Cerebellar nuclear complex (tissue), 1 donor: ENCODE measurements at places on chromosomes 13 and 19.

DNA sequence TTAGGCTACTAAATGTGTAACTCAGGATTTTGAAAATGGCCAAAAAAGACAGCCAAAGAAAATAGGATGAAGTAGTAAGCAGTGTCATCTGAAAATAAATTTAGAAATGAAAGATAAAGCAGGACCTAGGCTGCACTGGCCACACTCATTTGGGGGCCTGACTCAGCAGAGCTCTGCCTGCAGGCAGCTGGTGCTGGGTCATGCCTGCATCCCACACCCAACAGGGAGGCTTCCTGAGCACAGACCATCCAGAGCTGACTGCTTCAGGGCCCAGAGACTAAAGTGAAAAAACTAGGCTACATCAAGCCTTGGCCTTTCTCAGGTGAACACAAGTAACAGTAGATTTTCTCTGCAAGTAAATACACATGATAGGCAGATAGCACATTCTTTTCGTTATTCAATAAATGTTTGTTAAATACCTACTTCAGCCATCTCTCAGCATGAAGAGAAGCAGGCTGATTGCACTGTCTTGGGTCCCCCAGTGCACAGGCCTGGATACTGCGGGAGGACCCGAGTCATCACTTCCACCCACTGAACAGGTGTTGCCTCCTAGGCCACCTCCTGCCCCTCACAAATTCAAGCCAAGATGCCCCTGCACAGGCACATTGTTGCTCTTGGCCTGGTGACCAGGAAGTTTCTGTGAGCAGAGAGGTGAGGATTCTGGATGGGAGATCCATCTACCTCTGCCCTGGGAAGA, 284.0 kb downstream of the OXGR1 start:
- DNase-seq = no peak

DNA sequence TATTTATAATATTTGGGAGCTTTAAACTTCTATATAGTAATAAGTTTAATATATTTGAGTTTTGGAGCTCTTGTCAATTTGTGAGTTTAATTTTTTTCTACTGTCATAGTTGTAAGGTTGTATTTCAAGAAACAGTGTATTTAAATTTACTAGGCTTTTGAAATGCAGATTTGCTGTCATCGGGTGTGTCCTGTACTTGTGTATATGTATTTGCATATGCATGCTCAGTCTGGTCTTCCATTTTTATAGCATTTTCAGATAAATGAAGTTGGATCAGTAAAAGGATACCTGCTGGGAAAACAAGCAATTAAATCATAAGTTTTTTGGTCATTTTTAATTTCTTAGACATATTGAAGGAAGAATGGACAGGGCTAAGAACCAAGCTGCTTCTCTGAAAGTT, 33.1 kb downstream of the SLAIN1 start:
- DNase-seq = no peak

GRCh38 chr13:98396071-98396710, 180.7 kb downstream of the STK24 start:
- DNase-seq = no peak

DNA sequence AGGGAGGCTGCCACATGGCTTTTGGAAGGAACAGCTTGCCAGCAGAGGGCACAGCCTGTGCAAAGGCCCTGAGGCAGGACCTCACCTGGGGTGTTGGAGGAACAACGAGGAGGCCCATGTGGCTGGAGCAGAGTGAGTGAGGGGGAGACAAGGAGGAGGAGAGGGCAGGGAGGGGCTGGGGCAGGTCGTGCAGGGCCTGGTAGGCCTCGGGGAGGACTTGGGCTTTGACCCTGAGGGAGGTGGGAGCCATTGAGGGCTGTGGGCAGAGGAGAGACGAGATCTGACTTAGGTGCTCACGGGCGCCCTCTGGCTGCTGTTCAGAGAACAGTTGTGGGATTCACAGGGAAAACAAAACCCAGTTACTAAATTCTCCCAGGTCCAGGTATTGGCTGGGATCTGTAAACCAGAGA, 25.2 kb downstream of the ZNRF4 start:
- DNase-seq = no peak

- no peak for DNase-seq
Measured at GRCh38 chr19:47766670-47767069, 11.8 kb upstream of the SELENOW start.

DNA sequence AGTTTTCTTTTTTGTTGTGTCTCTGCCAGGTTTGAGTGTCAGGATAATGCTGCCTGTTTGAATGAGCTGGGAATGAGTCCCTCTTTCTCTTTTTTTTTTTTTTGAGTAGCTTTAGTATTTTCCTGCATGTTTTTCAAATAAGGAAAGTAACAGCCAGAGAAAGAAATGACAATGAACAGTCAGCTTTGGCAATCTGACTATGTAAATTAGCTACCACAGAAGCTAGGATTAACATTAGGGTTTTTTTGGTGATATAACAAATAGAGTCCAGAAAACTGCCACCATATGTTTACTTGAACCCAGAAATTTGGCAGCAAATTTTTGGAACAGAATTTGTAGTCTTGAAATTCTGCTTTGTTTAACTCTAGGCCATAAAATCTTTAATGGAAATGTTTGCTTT, 50.5 kb downstream of the SGCG start:
- no peak for DNase-seq

GRCh38 chr13:23506071-23506806, 64.0 kb upstream of the TNFRSF19 start:
- DNase-seq = no peak

GRCh38 chr19:39412100-39412866, at the start of gene PLEKHG2:
TSS of gene PLEKHG2 (plus strand) at chr19:39412669. CDS start at chr19:39414087, 1,418 bp downstream.
- peak; percentile 99 for DNase-seq

DNA sequence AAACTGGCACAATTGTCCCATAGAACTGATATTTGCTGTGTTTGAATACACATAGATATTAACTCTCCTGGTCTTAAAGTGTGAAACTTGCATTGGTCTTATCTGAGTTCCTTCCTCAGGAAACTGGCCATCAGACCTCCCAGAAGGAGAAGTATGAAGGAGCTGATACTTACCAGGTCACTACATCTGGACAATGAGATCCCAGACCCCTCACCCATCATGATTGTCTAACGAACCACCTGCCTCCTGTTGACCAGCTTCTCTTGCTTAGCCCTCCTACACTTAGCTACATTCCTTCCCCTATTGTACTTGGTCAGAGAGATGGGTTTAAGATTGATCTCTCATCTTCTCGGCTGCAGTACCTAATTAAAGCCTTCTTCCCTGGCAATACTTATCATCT, 413.3 kb downstream of the KCTD12 start:
- DNase-seq = no peak

DNA sequence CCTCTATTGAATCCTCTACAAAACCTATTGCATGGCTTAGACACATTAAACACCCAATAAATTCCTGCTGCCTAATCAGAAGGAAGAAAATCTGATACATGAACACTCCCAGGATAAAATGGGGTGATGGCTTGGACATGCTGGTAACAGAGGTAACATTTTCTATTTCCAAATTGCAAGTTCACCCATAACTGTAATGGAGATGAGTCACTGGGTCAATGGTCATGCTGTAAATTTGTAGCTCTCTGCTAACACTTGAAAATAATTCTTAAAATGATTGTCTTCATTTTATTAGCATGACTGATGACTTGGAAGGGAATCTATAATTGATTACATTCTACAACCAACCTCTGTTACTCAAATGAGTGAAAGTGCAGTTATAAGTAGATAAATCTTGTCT, 434.1 kb downstream of the FGF14 start:
- no peak for DNase-seq

- DNase-seq = no peak
Measured at GRCh38 chr13:65378943-65379519, 1851.1 kb downstream of the PCDH9 start.

- DNase-seq = no peak
Measured at GRCh38 chr19:16085115-16085514, 8.8 kb downstream of the TPM4 start.

GRCh38 chr13:102401766-102402165, at the start of gene FGF14:
TSS of gene FGF14 (minus strand) at chr13:102402048.
- DNase-seq = no peak
